ENCODE measurements at places on chromosomes 3 and 15. TPM values are rescaled to one million over a fixed set of nuclear protein-coding genes. Genes with fewer than 3 reads are reported as not detected.

RAF1 gene
- total RNA-seq, result 64.6 TPM

CXCR6 gene
- total RNA-seq, result 4.0 TPM

WDR6 gene
- 139 TPM for total RNA-seq

ZWILCH gene
- total RNA-seq, result 31.1 TPM

All from activated CD4-positive, alpha-beta memory T cell treated with anti-CD3 and anti-CD28 coated beads for 36 hours (primary cell).